ENCODE measurements at places on chromosomes 13 and 19.

DNA sequence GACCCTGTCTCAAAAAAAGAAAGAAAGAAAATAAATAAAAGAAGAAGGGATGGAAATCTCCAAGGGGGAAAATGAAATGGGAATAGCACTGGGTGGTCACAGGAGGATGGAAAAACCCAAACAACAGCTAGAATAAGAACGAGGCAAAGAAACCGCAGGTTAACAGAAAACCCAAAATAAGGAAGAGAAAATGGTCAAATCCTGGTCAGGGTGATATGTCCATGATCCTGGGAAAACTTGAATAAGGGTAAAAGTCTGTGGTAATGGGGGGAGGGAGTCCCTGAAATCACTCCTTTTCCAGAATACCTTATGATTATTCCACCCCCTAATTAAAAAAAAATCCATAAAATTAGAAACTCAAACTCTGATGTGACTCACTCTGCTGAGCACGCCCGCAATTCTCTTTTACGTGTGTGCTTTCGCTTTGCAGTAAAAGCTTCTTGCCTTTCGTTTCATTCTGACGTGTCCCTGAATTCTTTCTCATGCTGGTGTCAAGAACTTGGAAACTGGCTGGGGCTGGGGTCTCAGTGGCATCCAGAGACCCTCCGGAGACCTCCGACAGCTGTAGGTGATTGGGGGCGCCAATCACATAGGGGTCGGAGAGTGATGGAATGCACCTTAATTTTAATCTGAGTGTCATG, 4.3 kb upstream of the NAXD start:
- no peak overlapping the region for H3K27ac ChIP-seq
- no peak overlapping the region for H3K4me3 ChIP-seq
- H3K27me3 ChIP-seq, result no peaks in the 10 kb centered on the region

- H3K36me3 ChIP-seq, result peaks cover 97% of the 10 kb centered on the region
- no peaks in the 10 kb centered on the region for H3K4me1 ChIP-seq
- DNase-seq, result no peak
- H3K4me3 ChIP-seq, result no peak overlapping the region
- no peak overlapping the region for H3K27ac ChIP-seq
These were observed 13.4 kb downstream of the THOP1 start for GRCh38 chr19:2798733-2799132.

GRCh38 chr19:29086182-29086581, 126.8 kb downstream of the UQCRFS1 start:
- no peaks in the 10 kb centered on the region for H3K27me3 ChIP-seq
- H3K27ac ChIP-seq, result no peak overlapping the region
- H3K4me3 ChIP-seq, result no peak overlapping the region
- H3K36me3 ChIP-seq, result no peaks in the 10 kb centered on the region

- no peak for DNase-seq
- H3K27ac ChIP-seq, result no peak overlapping the region
- H3K4me1 ChIP-seq, result no peaks in the 10 kb centered on the region
These were observed 16.9 kb downstream of the ERCC5 start for GRCh38 chr13:102862624-102863210.

GRCh38 chr13:26446751-26447150, 110.7 kb upstream of the WASF3 start:
- H3K27me3 ChIP-seq, result no peaks in the 10 kb centered on the region
- no peak overlapping the region for H3K4me3 ChIP-seq
- peaks cover 2% of the 10 kb centered on the region for H3K4me1 ChIP-seq
- no peak for DNase-seq
- H3K27ac ChIP-seq, result no peak overlapping the region
- no peaks in the 10 kb centered on the region for H3K36me3 ChIP-seq

DNA sequence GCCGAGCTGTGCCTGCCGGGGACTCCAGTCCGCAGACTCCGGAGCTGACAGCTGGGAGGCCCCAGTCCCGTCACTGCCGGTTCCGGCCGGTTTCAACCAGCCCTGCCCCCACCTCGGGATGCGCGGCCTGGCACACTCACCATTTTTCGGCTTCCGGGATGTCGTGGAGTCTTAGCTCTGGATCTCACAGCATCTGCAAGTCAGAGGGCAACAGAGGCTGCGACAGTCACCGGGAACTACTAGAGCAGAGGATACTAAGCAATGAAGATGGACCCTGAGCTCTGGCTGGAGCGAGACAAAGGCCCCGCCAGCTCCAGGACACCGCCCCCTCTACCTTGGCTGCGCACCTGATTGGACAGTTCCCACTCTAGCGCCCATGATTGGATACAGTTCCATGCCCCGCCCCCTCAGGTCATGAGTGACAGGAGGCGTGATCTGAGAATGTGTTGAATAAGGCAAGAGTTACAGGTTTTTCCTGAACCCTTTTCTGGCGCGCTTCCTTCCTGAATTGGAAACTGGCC, at the start of gene ZNF682:
Gene ZNF682 (minus strand): TSS at position 303 of the 521 bp plus-strand sequence. CDS start 160 bp downstream, at position 143.
- no peaks in the 10 kb centered on the region for H3K36me3 ChIP-seq
- no peaks in the 10 kb centered on the region for H3K27me3 ChIP-seq
- H3K4me3 ChIP-seq, result peak within 1 kb of the TSS; percentile 71
- H3K27ac ChIP-seq, result peak within 1 kb of the TSS; percentile 82
- no peaks in the 10 kb centered on the region for H3K4me1 ChIP-seq

DNA sequence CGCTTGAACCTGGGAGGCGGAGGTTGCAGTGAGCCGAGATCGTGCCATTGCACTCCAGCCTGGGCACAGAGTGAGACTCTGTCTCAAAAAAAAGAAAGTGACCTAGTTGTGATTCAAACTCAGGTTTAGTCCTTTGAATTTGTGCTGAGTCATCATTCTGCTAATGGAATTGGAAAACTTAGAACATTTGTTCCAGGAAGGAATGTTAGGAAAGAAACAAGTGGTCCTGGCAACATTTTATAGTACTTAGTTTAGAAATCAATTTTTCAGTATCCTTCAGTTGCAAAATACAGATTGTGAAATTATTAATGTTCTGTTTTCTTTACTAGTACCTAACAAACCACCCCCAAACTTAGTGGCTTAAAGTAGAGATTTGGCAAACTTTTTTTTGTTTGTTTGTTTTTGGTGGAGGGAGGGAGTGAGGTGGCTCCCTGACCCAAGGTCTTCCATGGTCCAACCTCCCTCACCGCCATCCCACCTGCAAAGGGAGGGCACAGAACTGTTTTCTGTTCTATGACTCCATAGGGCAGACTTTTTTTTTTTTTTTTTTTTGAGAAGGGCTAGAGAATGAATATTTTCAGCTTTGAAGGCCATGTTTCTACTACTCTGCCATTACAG, 9.2 kb upstream of the SULT2A1 start:
- no peaks in the 10 kb centered on the region for H3K27me3 ChIP-seq
- H3K4me1 ChIP-seq, result peaks cover 16% of the 10 kb centered on the region
- H3K4me3 ChIP-seq, result no peak overlapping the region
- DNase-seq, result no peak
- H3K27ac ChIP-seq, result no peak overlapping the region
- H3K36me3 ChIP-seq, result no peaks in the 10 kb centered on the region

- H3K36me3 ChIP-seq, result peaks cover 3% of the 10 kb centered on the region
- DNase-seq, result no peak
- H3K27ac ChIP-seq, result no peak overlapping the region
- H3K4me3 ChIP-seq, result peak overlapping the region; percentile 34
- peaks cover 59% of the 10 kb centered on the region for H3K27me3 ChIP-seq
These were observed 5.9 kb downstream of the PRR36 start for GRCh38 chr19:7868326-7868670.

- H3K27me3 ChIP-seq, result no peaks in the 10 kb centered on the region
- peaks cover 75% of the 10 kb centered on the region for H3K4me1 ChIP-seq
- peak; percentile 95 for DNase-seq
- no peak overlapping the region for H3K4me3 ChIP-seq
- H3K27ac ChIP-seq, result peak overlapping the region; percentile 86
These were observed 6.6 kb upstream of the BCL3 start for GRCh38 chr19:44741841-44742329.

GRCh38 chr19:29062475-29063435, 150.2 kb downstream of the UQCRFS1 start:
- no peak for DNase-seq
- no peaks in the 10 kb centered on the region for H3K27me3 ChIP-seq
- no peak overlapping the region for H3K4me3 ChIP-seq
- H3K4me1 ChIP-seq, result no peaks in the 10 kb centered on the region
- H3K36me3 ChIP-seq, result no peaks in the 10 kb centered on the region
- H3K27ac ChIP-seq, result no peak overlapping the region

DNA sequence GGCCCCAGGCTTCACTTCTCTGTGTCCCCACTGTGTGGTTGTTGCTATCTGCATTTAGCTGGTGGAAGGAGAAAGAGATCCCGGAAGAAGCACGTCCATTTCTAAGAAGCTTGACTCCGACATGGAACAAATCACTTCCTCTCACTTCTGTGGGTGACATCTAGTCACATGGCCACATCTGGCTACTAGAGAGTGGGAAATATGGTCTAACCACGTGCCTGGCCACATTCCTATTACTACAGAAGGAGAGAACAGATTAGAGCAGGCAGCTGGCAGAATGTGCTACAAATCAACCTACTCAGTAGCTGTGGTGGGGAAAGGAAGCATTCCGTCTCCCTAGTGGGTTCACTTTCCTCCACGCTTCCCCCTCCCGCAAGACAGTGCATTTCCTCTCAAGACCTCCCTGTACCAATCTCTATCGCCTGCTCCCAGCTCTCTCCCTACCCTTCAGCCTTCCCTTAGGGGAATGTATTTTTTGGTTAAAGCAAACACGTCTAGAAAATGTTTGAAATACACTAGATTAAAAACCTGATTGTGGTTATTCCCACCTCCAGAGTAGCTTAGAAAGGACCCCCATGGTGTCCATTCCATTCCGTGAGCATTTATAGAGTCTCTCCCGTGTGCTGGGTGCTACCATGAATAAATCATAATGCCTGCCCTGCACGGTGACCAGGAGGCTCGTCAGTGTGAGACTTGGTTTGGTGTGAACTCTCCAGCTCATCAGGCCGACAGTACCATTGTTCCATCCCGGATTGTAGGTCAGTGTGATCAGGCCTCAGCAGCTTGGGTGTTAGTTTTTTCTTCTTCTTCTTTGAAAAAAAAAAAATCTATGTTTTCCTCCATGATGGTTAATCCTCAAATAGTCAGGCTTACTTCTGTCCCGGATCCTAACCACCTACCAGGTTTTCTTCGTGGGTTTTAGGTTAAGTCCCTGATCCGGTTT, 8.0 kb upstream of the AMER2 start:
- peaks cover 4% of the 10 kb centered on the region for H3K27me3 ChIP-seq
- no peak for DNase-seq
- no peaks in the 10 kb centered on the region for H3K4me1 ChIP-seq

GRCh38 chr19:15358918-15359317, 20.7 kb downstream of the AKAP8 start:
- H3K27ac ChIP-seq, result no peak overlapping the region
- peaks cover 76% of the 10 kb centered on the region for H3K36me3 ChIP-seq
- no peak for DNase-seq
- no peaks in the 10 kb centered on the region for H3K27me3 ChIP-seq

DNA sequence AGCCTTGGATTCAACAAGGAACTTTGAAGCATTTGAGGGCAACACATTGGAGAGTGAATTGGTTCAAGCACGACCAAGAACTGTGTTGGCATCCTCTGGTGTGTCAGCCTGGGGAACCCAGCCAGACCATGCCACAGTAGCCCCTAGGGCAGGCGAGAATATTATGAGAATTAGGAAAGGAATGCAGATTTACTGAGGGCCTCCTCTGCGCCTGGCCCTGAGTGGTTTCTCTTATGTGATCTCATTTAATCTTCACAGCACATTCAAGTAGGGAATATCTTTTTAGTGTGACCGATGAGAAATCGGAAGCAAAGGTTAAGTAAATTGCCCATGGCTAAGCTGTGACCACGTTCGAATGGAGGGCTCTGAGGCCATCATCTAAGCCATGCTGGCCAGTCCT, 15.3 kb upstream of the ERICH6B start:
- H3K27ac ChIP-seq, result no peak overlapping the region
- no peaks in the 10 kb centered on the region for H3K27me3 ChIP-seq
- no peak for DNase-seq

Measured in small intestine (tissue), 16 donors.